T-helper 1 cell (primary cell): ENCODE measurements at places on chromosomes 5 and 9.

DNA sequence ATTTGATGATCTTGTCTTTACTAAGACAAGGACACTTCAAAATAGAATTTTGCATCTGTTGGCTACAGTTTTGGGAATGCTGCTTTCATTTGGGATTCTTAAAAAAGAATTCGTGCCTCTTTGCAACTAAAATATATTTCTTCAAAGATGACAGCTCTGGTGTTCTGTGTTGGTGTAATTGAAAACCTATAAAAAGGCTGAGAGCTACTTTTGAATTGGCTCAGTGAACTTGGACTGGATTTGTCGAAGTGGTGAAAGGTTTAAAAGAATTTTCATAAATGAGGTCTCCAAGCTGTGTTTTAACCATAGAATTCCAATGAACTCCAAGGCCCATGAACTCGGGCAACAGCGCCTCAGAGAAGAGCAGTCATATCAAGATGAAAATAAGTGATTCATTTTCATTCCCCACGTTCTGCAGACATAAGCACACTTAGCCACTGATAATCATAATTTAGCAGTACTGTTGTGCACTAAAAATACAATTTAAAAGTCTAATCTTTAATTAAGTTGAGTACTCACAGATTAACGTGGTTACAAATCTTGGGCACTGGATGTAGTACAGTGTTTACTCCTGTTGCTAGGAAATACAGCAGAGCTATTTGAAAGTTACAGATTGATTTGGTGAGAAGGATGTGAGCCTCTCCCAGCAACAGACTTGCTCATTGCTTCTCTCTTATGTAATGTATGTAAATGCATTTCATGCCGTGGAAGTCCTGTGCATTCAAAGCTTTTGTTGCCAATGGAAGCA is 10.9 kb downstream of the SNCAIP start:
- no peak for DNase-seq

DNA sequence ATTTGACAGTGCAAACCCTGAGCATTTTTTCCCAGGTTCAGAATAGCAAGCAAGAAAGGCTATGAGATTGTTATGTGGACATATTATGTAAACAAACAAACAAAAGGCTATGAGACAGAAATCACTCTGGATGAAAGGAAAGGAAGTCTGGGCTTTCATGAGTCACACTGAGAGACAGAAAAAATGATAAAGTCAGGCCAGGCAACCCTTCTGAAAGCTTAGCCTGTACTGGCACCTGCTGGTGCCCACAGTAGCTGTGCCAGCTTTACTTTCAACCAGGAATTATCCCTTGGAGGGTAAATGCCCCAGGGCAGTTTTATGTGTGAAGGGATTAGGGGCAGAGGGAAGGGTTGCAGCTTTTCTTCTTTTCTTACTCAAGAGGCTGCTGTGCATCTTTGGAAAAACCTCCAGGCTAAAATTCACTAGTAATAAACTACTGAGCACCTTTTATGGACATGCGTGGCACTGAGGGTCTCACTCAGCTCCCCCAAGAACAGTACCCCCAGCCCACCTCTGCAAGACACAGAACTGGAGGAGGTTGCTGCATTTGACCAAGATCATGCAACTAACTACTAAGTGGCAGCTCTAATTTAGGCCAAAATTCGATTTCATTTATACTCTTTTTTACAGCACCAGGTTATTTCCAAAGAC is 41.7 kb downstream of the ACTL7B start:
- no peak for DNase-seq

DNA sequence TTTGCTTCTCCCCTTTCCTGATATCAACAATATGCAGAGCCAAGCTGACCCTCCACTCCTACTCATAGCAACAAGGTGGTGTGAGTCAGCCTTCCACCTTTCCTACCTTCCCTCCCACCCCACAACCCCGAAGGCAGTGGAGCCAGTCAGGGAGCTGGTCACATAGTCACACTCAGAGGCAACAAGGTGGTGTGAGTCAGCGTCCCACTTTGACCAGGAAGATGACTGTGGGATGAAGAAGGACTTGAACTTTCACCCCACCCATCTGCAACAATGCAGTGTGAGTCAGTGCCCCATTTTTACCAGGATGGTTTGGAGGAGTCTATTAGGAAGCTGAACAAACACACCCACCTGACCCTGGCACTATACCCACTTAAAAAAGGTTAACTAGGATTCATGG is 30.1 kb upstream of the ZNF782 start:
- no peak for DNase-seq

GRCh38 chr9:109534151-109534550 is 36.0 kb upstream of the PTPN3 start:
- no peak for DNase-seq

DNA sequence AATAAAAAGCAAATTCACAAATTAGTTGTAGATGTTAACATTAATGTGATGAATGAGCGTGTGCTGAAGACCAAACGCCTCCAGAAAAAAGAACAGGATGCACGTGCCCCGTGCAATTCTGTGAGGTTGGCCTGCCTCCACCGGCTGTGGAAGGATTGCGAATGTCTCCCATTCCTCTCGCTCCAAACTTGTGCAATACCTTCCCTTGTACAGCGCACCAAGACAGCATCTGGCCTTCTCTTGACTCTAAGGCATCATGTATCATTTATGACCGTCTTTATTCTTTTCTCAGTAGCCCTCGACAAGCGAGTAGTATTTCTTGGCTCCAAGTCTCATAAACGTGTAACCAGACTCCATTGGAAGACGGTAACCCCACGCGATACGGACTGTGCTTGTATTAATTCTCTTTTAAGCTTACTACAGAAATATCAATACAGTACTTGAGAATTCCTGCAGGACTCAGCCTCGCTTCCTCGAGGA is 1.5 kb upstream of the TESK1 start:
- DNase-seq, result no peak

GRCh38 chr9:95461448-95462248 is 55.1 kb downstream of the PTCH1 start:
- no peak for DNase-seq

DNA sequence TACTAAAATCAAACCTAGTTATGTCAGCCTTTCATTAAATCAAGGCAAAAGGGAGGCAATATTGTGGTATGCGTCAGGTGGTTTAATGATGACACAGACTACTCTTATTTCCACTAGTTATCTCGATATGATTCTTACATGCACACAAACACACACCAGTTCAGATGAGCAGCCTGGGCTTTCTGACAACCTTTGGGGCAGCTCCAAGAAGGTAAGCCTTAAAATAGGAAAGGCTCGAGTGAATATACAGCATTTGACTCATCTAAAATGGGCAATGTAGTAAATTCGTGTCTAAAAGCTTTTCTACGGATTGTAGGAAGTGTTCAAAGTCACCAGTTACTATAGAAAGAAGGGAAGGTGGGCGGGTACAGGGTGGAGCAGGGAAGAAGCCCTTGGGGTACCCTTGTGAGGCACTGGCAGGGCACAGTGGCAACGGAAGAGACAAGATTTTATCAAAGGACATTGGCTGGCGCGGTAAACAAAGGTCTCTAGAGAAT is 1.9 kb downstream of the ANKH start:
- no peak for DNase-seq

DNA sequence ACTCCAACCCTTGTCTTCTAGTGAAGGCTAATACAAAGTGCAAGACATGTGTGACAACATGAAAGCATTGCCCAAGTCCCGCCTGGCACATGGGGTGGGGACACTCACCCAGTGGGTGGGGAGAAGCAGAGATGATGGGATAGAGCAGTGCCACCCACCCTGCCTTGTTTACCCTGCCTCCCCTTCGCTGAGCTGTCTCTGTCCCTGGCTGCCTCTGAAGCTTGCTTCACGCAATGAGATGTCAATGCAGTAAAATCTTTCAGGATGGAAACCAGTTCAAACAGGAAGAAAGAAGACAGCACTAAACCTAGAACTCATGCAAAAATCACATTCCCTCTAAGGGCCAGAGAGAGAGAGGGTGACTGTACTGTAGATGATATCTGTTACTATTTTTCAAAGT is 148.0 kb downstream of the INSYN2B start:
- no peak for DNase-seq

DNA sequence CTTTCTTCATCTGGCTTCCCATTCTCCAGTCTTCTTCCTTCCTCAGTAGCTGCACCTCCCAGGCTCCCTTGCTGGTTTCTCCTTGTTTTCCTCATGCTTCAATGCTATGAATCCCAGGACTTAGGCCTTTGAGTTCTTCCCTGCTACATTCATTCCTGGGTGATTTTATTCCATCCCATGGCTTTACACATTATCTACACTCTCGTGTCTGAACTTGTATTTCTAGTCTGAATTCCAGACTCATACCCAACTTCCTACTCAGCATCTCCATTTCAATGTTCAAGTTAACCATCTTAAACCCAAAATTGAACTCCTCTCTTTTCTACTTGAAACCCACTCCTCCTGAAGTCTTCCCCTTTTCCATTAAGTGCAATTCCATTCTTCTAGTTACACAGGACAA is 20.0 kb downstream of the SLC24A2 start:
- DNase-seq, result no peak

DNA sequence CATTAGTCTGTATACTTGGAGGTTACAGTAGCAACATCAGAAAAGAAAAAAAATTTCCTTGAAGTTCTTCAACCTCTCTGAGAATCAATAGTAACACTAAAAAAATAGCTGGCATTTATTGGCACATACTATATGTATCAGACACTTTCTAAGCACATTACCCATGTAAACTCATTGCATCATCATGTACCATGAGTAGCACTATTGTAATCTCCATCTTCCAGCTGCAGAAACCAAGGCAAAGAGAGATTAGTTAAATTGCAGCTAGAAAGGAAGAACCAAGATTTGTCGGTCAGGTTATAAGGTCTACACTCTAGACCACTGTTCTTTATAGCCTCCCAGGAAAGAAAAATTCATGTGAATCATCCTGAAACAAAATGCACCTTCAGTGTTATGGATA is 31.4 kb upstream of the RAB3C start:
- DNase-seq, result no peak

DNA sequence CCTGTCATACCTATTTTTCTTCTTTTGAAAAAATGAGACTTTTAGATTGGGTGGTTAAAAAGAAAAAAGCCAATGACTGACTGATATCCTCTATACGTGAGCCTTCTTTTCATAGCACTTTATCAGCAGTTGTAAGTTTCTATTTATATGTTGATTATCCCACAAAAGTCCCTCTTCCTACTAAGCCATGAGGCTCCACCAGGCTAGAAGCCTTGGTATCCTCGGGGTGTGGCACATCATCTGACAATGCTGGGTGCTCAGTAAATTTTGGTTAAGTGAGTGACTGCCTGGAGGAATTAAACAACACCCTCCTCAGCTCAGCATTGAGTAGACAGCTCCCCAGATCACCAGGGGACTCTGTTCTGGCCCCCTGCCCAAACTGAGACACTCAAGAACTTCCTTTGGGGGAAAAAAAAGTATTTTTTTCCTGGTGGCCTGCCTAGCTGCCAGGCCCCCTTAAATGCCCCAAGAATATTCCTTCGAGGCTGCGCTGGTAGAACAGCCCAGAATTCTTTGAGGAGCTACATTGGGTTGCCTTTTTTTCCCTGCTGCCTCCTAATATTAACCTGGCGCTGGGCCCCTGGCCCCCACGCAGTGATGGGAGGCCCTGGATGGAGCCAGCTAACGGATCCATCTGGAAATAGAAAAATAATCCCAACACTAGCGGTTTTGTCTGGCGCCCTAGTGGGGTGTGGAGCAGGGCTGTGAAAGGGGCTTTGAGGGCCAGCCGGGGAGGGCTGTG is 23.4 kb upstream of the COL27A1 start:
- no peak for DNase-seq

DNA sequence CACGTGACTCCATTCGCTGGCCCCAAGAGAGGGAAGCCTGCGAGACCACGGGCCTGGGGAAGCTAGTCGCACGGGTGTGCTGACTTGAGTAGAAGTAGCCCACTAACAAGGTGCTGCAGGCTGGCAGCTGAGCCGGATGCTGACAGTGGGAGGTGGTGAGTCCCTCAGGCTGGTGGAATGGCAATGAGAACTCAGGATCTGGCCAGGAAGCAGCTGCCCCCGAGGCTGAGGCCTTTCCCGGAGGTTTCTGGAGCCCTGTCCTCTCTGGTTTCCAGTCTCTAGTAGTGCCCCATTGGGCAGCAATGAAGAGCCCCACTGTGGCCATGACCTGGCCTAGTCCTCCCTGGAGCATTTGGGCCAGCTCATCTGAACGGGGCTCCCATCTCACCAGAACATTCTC is 366.7 kb upstream of the IRX4 start:
- DNase-seq, result no peak

DNA sequence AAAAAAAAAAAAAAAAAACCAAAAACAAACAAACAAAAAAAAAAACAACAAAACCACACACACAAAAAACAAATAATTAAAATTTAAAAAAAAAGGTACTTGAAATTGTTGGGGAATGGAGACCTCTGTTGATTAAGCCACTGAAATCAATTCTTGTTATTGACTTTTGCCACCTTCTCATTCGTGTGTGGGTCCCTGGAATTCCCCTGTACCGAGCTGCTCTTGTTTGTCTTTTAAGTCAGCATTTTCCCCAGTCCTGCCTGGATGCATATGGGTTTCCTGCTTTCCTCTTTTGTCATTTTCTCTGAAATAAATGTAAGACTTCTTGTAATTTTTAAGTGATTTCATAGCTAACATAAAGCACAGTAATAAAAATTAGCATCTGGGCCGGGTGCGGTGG is 45.5 kb downstream of the GPBP1 start:
- DNase-seq, result no peak

- DNase-seq, result no peak
Measured at GRCh38 chr9:95511952-95512708, 4.6 kb downstream of the PTCH1 start.

GRCh38 chr5:54180630-54181031 is 129.7 kb downstream of the ARL15 start:
- no peak for DNase-seq

DNA sequence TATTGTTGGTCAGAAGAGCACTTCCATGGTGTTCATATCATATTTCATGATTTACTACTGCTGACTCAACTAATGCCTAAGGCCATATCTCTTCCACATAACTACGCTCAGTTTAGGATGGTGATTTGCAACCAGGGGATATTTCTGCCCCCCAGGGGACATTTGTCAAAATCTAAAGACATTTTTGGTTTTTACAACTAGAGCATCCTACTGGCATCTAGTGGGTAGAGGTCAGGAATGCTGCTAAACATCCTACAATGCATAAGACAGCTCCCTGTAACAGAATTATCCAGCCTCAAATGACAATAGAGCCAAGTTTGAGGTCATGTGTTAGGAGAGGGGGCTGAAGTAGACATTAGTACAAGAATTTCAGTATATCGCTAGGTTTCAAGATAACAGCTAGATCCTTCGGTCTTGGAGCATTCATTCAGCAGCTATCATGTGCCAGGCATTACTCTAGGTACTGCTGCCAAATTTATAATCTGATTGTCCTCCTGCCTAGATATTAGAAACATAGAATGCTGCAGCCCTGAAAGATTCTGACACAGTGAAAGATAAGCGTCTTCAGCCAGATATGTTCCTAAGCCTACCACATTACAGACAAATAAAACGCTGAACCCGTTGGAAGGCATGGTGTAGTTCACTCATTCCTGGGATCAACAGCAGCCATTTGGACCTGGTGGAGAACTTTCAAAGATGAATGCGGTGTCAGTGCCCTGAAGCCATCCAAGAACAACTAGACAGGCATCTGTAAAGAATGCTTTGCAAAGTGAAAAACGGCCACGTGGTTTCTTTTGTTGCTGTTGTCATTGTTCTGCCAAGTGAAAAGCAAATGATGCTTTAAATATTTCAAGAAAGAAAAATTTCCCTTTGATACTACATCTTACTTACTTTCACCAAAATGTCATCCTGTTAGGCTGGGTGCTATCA is 55.5 kb upstream of the FST start:
- no peak for DNase-seq

- DNase-seq, result no peak
Measured at GRCh38 chr9:133787754-133788025, 49.5 kb upstream of the SARDH start.
